ENCODE measurements at places on chromosomes 4 and X.
A peak's percentile ranks its signal among the peaks of the same experiment; 100 is the strongest.

DNA sequence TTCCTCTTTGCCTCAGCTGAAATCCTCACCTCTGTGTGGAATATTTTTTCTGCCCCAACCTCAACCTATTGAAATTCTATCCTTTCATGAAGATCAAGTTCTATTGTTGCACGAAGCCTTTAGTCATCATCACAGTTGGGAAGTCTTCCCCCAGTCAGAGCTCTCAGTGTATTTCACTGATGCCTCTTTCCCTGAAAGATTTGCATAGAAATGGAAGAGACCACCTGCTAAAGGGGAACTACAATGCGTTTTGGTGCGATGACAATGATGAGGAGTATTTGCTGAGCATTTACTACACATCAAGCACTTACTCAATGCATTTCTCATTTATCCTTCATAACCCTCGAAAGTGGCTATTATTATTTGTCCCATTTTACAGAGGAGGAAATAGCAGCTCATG, 151.2 kb upstream of the KLF3 start:
- peaks cover 18% of the 10 kb centered on the region for H3K4me1 ChIP-seq
- H3K27ac ChIP-seq, result no peak overlapping the region

- H3K27ac ChIP-seq, result no peak overlapping the region
- no peaks in the 10 kb centered on the region for H3K27me3 ChIP-seq
- peaks cover 9% of the 10 kb centered on the region for H3K36me3 ChIP-seq
- H3K4me3 ChIP-seq, result no peak overlapping the region
Observed at GRCh38 chr4:114673306-114673705, 74.7 kb downstream of the UGT8 start.

DNA sequence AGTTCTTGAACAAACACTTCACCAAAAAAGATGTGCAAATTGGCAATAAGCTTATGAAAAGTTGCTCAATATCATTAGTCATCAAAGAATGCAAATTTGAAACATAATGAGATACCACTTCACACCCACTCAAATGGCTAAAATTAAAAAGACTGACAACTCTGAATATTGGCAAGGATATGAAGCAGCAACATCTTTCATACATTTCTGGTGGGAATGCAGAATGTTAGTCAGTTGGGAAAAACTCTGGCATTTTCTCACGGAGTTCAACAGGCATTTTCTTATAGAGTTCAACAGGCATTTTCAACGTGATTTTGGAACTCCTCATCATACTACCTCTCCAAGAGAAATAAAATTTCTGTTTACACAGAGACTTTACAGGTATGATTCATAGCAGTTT, 297.4 kb upstream of the MAGEC2 start:
- no peak overlapping the region for H3K4me3 ChIP-seq
- no peaks in the 10 kb centered on the region for H3K27me3 ChIP-seq
- no peaks in the 10 kb centered on the region for H3K4me1 ChIP-seq
- no peak overlapping the region for H3K27ac ChIP-seq
- H3K36me3 ChIP-seq, result no peaks in the 10 kb centered on the region

DNA sequence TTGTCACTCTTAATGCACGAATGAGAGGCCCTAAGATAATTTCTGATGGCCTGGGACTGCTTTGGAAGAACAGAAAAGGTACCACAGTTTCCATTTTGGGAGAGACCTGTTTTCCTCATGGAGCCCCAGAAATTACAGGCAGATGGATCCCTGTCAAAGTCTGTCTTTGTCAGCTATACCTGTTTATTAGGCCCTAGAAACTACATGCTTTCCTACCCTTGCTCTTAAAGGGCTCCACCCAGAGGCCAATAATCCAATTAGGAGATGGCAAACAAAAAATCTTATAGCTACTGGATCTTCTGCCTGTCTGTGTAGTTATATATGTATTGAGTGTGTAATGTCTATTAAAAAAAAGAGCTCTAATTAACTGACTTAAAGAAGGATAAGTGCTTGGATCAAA, 141.3 kb downstream of the NR3C2 start:
- no peaks in the 10 kb centered on the region for H3K36me3 ChIP-seq
- no peaks in the 10 kb centered on the region for H3K27me3 ChIP-seq
- no peak overlapping the region for H3K27ac ChIP-seq
- no peak overlapping the region for H3K4me3 ChIP-seq
- no peak for DNase-seq

- H3K36me3 ChIP-seq, result no peaks in the 10 kb centered on the region
- H3K27ac ChIP-seq, result no peak overlapping the region
- no peaks in the 10 kb centered on the region for H3K4me1 ChIP-seq
- no peak for DNase-seq
- H3K27me3 ChIP-seq, result no peaks in the 10 kb centered on the region
- no peak overlapping the region for H3K4me3 ChIP-seq
Observed at GRCh38 chr4:169885893-169886292, 128.1 kb upstream of the HPF1 start.

- H3K27ac ChIP-seq, result no peak overlapping the region
- H3K36me3 ChIP-seq, result no peaks in the 10 kb centered on the region
- no peak for DNase-seq
- H3K4me3 ChIP-seq, result no peak overlapping the region
Observed at GRCh38 chr4:27132497-27132896, 271.9 kb downstream of the STIM2 start.

DNA sequence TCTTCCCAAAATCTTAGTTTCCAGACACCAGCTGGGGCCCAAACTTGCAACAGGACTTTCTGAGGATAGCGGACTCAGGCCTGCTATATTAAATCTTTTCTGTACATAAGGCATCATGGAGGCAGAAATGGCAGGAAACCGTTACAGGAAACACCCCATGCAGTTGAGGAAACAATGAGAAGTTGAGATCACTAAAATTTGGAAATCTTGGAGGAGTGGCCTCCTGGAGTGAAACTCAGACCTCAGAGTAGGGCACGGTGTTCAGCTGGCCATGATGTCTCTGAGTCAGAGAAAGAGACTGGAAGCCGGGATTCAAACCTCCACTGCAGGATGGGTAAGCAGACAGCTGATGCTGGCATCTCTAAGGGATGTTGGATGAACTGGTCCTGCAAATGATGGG, 372.6 kb upstream of the CTSO start:
- H3K36me3 ChIP-seq, result no peaks in the 10 kb centered on the region
- no peaks in the 10 kb centered on the region for H3K4me1 ChIP-seq
- no peak overlapping the region for H3K4me3 ChIP-seq
- no peak for DNase-seq

- H3K27me3 ChIP-seq, result no peaks in the 10 kb centered on the region
- H3K4me1 ChIP-seq, result peaks cover 7% of the 10 kb centered on the region
- no peak overlapping the region for H3K27ac ChIP-seq
- peaks cover 61% of the 10 kb centered on the region for H3K36me3 ChIP-seq
- peak; percentile 15 for DNase-seq
- H3K4me3 ChIP-seq, result no peak overlapping the region
Observed at GRCh38 chr4:78863254-78863869, 75.9 kb downstream of the PAQR3 start.

DNA sequence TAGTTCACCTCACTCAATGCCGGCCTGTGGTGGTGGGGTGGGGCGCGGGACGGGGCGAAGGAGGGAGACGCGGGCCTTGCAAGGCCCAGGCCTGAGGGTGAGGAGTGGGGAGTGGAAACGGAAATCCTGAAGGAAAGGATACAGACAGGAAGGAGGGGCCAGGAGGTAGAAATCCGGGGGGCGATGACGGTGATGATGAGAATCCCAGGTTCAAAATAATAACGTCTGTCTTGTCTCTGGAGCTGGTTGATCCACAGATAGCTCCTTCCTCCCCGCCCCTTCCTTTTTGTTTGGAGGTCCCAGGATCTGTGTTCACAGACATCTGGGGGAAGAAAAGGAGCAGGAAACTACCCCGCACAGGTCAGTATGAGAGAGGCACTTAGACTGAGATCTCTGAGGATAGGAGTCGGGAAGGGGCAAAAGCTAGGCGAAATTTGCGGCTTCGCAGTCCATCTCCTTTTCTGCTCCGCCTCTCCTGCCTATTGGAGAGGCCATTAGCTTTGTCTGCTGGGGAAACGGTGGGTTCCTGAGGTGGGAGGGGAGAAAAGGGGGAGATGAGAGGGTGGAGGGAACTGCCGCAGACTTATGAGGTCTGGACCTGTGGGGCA, 746 bp downstream of the TCEAL7 start:
- H3K36me3 ChIP-seq, result no peaks in the 10 kb centered on the region
- DNase-seq, result no peak
- no peak overlapping the region for H3K4me3 ChIP-seq
- no peaks in the 10 kb centered on the region for H3K4me1 ChIP-seq
- H3K27me3 ChIP-seq, result no peaks in the 10 kb centered on the region

- H3K4me1 ChIP-seq, result no peaks in the 10 kb centered on the region
- H3K36me3 ChIP-seq, result peaks cover 8% of the 10 kb centered on the region
- no peaks in the 10 kb centered on the region for H3K27me3 ChIP-seq
- no peak overlapping the region for H3K27ac ChIP-seq
- no peak for DNase-seq
Observed at GRCh38 chrX:19705196-19705769, 182.1 kb downstream of the SH3KBP1 start.

DNA sequence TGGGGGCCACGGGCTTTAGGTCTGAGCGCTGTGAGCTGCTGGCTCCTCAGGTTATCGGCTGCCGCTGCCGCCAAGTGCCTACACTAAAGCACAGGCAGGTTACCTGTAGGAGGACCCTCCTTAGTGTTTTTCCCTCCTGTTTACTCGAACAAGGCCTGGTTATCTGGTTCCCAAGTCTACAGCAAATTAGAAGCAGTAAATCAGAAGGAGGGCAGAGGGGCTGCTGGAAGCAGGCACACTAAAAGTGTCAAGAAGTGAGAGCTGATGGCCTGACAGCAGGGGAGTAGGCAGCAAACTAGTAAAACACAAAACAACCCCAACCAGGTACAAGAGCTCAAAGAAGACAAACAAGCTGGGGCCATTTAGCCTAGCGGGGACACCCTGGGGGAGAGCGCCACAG, 125.0 kb upstream of the PJA1 start:
- no peaks in the 10 kb centered on the region for H3K27me3 ChIP-seq
- peaks cover 9% of the 10 kb centered on the region for H3K4me1 ChIP-seq
- no peak overlapping the region for H3K27ac ChIP-seq
- H3K4me3 ChIP-seq, result no peak overlapping the region

- no peak overlapping the region for H3K4me3 ChIP-seq
- H3K27ac ChIP-seq, result no peak overlapping the region
- H3K27me3 ChIP-seq, result no peaks in the 10 kb centered on the region
Observed at GRCh38 chrX:70175338-70175737, 1.9 kb upstream of the DGAT2L6 start.

- no peaks in the 10 kb centered on the region for H3K36me3 ChIP-seq
- no peak for DNase-seq
- H3K4me1 ChIP-seq, result peaks cover 66% of the 10 kb centered on the region
- no peak overlapping the region for H3K27ac ChIP-seq
Observed at GRCh38 chr4:101126059-101126458, 221.3 kb downstream of the PPP3CA start.

- no peak overlapping the region for H3K4me3 ChIP-seq
- H3K36me3 ChIP-seq, result no peaks in the 10 kb centered on the region
- H3K27me3 ChIP-seq, result no peaks in the 10 kb centered on the region
- no peak overlapping the region for H3K27ac ChIP-seq
- DNase-seq, result no peak
- H3K4me1 ChIP-seq, result no peaks in the 10 kb centered on the region
Observed at GRCh38 chr4:119016636-119017035, 119.0 kb upstream of the MYOZ2 start.

- no peak for DNase-seq
- no peaks in the 10 kb centered on the region for H3K27me3 ChIP-seq
- H3K4me1 ChIP-seq, result no peaks in the 10 kb centered on the region
Observed at GRCh38 chr4:136277741-136278140, 1254.6 kb downstream of the PCDH18 start.

DNA sequence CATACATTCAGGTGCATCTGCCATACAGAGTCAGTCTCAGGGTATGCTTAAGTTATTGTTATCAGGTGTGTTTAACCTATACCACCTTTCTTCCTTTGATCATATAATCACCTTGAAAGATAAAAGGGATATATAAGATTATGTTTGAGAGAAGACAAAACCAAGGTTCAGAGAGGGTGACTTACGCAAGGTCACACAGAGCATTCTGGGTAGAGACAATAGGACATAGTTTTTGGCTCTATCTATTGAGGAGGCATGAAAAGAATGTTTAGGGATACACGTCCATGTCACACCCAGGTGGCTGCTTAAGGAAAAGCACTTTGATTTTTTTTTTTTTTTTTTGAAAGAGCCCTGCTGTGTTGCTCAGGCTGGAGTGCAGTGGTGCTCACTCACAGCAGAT, 327.1 kb upstream of the RPS6KA3 start:
- no peak overlapping the region for H3K4me3 ChIP-seq
- no peak for DNase-seq
- no peaks in the 10 kb centered on the region for H3K36me3 ChIP-seq
- H3K4me1 ChIP-seq, result no peaks in the 10 kb centered on the region

GRCh38 chr4:126404549-126404948, 1089.8 kb downstream of the FAT4 start:
- no peaks in the 10 kb centered on the region for H3K27me3 ChIP-seq
- H3K27ac ChIP-seq, result no peak overlapping the region
- no peak overlapping the region for H3K4me3 ChIP-seq

GRCh38 chr4:182978152-182978827, 61.1 kb upstream of the DCTD start:
- H3K27ac ChIP-seq, result no peak overlapping the region
- no peaks in the 10 kb centered on the region for H3K27me3 ChIP-seq
- H3K4me1 ChIP-seq, result no peaks in the 10 kb centered on the region
- peak; percentile 9 for DNase-seq

DNA sequence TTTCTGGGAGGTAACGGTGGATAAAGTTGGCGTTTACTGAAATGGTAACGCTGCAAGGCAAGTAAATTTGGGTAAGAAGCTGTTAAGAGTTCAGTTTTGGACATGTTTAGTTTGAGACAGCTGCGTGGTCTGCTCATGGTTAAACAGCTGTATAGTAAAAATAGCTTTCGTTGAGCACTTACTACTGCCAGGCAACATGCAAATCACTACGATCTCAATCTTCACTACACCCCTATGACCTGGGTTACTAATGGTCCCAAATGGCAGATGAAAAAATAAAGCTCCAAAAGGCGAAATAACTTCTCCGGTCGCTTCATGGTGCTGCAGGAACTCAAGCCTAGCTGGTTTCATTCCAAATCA, 22.2 kb downstream of the FABP2 start:
- peak overlapping the region; percentile 91 for H3K27ac ChIP-seq
- peak overlapping the region; percentile 97 for H3K4me3 ChIP-seq
- peaks cover 17% of the 10 kb centered on the region for H3K4me1 ChIP-seq
- no peak for DNase-seq
- no peaks in the 10 kb centered on the region for H3K36me3 ChIP-seq

DNA sequence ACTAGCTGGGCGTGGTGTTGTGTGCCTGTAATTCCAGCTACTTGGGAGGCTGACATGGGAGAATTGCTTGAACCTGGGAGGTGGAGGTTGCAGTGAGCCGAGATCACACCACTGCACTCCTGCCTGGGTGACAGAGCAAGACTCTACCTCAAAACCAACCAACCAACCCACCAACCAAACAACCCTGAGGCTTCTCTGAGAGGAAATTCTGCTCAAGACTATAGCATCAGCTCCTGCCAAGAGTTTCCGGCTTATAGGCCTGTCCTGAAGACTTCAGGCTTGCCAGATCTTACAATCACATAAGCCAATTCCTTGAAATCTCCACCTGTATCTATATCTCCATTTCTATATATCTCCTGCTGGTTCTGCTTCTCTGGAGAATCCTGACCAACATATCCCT, 173.8 kb upstream of the TBC1D9 start:
- no peak for DNase-seq
- no peak overlapping the region for H3K27ac ChIP-seq
- no peaks in the 10 kb centered on the region for H3K36me3 ChIP-seq
- H3K27me3 ChIP-seq, result peaks cover 13% of the 10 kb centered on the region
- H3K4me1 ChIP-seq, result no peaks in the 10 kb centered on the region

- DNase-seq, result no peak
- H3K27ac ChIP-seq, result no peak overlapping the region
- no peaks in the 10 kb centered on the region for H3K4me1 ChIP-seq
- no peaks in the 10 kb centered on the region for H3K27me3 ChIP-seq
- H3K4me3 ChIP-seq, result no peak overlapping the region
Observed at GRCh38 chr4:153593161-153593560, 90.9 kb upstream of the TLR2 start.

All from B cell (primary cell).